NCI-H2171 treated with DMSO at 0.1 percent for 48 hours (cell line): ENCODE measurements at places on chromosomes 7 and 10.

- DNase-seq: no peak
These were observed 130.6 kb downstream of the EBF3 start for GRCh38 chr10:129833468-129833950.

DNA sequence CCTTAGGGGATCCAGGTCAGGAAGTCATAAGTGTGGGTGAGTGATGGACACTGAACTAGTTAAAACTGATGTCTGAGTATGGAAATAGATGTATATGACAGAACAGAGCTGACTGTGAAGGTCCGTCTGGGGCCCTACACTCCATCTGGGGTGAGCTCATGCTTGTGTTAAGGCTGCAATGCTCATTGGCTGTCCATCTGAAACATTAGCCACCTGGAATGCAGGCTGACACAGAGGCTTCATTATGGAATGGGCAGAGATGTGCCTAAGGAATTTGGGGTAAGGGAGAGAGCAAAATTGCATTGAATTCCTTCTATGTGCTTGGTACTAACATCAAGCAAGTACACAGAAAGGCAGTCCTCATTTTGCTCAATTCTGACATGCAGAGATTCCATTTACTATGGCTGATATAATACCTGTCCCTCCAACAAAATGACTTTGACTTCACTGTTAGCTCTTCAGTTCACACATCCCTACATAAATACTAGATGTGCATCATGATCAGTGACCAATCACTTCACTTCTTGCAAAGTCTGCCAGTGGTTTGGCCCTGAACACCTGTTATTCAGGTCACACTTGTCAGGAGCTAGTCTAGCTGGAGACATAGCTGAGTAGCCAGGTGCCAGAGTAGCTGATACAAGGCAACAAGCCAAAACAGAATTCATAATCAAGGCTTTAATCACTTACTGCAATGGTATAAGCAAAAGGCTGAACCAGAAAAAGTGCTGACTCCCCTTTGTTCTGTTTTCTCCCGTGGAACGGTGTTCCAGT lies 128.9 kb upstream of the VWC2 start:
- no peak for DNase-seq

GRCh38 chr7:139674341-139674740 lies 103.5 kb downstream of the HIPK2 start:
- no peak for DNase-seq

DNA sequence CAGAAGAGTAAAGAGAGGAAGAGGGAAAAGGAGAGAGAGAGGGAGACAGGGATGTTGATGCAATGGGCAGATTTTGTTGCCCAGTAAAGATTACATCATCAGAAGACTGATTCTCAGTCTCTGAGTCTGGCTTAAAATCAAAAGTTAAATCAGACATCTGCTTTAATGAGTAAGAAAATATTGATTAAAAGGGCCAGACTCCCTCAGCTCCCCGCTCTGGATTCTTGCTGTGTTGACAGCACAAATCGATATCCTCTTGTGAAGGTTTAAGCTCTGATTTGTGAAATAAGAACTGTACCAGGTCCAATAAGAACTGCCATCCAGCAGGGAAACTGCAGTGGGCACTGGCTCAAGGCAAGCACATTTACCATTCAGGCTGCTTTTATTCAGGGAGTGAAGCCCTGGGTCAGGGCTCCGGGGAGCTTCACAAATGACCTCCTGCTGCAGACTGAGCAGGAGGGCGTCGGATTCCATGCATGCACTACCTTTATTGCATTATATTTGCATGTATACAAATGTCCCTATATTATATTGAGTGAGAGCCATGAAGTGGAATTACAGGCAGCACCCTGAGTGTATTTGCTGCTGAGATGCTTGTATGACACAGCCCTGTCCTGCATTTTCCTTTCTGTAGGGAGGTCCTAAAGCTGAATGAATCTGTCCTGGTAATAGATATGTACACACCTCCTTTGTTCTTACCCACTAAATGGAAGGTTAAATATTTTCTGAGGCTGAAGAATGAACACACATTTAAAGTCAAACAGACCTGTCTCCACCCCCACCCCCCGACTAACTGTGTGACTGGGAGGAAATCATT lies 401.5 kb downstream of the REEP3 start:
- no peak for DNase-seq

DNA sequence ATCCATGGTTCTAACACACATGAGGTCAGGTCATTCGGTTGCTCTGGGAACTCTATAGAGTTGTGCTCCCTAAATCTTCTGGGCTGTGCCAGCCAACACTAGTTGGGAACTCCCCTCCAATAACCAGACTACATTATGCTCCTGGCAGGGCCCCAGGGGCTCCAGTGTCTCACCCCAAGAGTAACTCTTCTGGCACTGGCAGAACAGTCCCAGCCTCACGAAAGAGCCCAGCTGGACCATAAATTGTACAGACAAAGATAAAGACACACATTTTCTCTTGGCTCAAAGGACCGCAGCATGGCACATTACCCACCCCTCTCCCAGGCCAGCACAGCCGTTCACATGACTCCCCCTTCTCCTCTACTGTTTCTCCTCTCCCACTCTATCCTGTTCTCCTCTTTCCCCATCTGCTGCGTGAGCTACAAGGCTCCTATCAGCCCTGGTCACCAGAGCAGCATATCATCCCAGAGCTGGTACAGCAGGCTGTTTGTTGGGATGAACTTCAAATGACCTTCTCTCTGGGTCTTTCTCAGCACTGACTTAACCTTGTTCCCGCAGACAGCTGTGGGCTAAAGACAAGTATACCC lies 230.6 kb downstream of the PLXNA4 start:
- DNase-seq: no peak

DNA sequence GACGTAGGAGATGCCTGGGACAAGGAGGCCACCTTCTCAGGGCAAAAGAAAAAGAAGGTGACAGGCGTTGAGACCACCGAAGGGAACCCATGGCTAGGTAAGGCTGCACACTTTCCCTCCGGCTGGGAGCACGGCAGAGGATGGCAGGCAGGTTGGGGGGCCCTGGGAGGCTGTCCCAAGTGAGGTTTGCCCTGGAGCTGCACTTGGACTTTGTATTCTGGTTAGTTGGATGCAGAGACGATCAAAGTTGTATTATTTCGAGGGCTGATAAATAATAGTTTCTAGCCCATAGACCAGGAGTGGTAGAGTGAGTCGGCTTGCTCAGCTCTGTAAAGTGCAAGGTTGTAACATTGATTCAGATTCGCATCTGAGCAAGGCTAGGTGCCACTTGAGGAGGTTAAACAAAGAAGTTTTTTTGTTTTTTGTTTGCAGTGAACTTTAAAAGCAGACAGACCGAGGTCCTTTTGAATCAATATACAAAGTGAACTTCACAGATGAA lies 608 bp downstream of the ENTPD7 start:
- no peak for DNase-seq

DNA sequence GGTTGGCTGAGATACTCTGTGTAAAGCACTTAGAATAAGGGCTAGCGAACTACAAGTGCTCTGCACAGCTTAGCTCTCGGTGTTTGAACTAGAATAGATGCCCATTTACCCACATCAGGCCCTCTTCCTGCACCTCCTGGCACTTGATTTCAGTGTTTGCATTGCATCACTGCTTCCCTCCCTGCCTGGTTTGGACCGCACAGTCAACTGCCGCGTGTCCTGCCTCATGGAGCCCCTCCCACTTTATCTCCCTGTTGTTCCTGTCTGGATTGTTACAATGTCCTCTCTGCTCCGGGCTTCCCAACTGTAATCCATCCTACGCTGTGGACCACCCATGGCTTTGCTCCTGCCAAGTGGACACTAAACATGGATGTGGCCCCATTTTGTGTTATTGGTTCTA lies 2.3 kb downstream of the FAM107B start:
- no peak for DNase-seq

DNA sequence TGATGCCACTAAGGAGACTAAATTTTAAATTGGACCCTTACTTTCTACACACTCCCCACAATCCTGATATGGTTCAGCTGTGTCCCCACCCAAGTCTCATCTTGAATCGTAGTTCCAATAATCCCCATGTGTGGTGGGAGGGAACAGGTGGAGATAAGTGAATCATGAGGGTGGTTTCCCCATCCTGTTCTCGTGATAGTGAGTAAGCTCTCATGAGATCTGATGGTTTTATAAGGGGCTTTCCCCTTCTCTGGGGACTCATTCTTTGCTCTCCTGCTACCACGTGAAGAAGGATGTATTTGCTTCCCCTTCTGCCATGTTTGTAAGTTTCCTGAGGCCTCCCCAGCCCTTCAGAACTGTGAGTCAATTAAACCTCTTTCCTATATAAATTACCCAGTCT lies 18.4 kb upstream of the BET1 start:
- DNase-seq: no peak

- DNase-seq: no peak
These were observed 35.9 kb upstream of the AP5Z1 start for GRCh38 chr7:4739528-4739992.

- DNase-seq: peak; percentile 66
These were observed 38.8 kb downstream of the PSAP start for GRCh38 chr10:71812016-71812912.

GRCh38 chr7:92206672-92207071 lies 27.7 kb upstream of the LRRD1 start:
- DNase-seq: no peak

DNA sequence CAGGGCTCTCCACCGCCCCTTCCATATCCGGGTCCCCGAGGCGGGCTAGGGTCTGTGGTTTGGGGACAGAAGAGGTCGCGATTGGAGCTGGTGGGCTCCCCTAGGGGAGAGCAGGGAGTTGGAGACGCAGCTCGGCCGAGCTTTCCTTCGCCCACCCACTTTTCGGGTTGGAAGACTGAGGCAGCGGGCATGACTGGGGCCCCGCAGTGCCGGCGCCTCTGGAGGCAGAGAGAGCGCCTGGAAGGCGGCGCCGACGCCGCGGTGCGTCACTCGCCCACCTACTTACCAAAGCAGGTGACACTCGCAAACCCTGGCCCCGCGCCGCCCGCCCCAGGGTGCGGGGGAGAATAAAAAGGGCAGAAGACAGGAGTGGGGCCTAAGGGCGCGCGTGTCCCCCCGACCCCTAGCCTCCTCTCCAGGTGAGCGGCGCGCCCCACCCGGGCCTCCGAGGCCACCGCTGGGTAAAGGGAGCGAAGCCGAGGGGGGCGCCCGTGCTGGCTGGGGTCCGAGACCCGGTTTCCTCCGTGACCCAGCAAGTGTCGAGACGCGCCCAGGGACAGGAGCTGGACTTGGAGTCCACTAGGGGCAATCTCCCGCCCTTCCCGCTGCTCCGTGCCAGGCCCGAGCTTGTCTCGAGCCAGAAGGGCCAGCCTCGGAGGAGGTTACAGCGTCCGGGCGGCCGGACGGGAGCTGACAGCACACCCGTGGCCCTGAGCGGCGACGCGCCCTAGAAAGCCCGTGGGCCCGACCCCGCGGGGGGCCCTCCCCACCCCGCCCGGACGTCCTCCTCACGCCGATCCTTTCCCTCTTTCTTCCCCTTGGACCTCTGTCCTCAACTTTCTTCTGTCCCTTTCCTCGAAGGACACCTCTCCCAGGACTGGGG lies 34.4 kb upstream of the GRID1 start:
- DNase-seq: peak; percentile 41

GRCh38 chr10:125082881-125083575 lies 77.3 kb downstream of the CTBP2 start:
- DNase-seq: no peak

GRCh38 chr10:52668024-52668423 lies 104.6 kb downstream of the MBL2 start:
- no peak for DNase-seq

GRCh38 chr7:97006055-97006815 lies 882 bp downstream of the DLX6 start:
- peak; percentile 71 for DNase-seq

GRCh38 chr10:117214401-117214800 lies 17.1 kb downstream of the KCNK18 start:
- DNase-seq: no peak

DNA sequence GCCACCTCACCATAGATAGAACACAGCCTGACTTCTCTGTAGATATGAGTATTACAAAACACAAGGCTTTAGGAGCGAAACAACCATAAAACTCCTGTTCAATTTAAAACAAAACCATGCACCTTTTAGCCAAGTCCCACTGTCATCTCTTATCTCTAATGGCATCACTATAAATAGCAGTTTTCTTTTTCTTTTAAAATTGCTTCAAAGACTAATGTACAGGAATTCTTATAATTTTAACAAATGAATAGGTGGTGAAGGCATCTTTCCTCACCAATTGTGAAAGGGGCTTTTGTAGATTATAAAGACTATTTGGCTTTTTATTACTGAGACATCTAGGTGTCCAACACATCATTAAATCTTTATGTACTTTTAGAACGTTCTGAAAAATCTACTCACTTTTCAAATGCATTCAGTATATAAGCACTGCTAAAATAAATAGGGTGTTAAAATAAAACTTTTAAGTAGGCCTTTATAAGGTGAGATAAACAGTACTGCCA lies 205.7 kb upstream of the GRM3 start:
- DNase-seq: no peak

DNA sequence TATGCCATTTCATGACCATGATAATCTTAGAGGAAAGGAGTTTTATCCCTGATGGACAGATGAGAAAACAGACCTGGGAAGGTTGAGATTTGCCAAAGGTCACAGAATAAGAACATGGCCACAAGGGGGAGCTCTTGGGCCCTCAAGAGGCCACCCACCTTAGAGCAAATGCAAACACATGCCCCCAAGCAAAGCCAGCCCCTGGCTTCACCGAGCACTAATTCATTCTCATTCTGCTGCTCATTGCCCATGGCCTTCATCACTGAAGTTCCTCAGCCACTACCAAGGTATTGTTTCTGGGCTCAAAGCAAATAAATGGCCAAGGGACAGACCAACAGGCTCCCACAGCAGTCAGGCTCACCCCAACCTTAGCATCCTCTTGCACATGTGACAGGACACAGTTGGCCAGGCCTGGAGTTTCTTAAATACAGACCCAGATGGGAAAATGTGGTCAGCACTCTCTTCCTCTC lies 44.2 kb downstream of the PDLIM1 start:
- peak; percentile 34 for DNase-seq

DNA sequence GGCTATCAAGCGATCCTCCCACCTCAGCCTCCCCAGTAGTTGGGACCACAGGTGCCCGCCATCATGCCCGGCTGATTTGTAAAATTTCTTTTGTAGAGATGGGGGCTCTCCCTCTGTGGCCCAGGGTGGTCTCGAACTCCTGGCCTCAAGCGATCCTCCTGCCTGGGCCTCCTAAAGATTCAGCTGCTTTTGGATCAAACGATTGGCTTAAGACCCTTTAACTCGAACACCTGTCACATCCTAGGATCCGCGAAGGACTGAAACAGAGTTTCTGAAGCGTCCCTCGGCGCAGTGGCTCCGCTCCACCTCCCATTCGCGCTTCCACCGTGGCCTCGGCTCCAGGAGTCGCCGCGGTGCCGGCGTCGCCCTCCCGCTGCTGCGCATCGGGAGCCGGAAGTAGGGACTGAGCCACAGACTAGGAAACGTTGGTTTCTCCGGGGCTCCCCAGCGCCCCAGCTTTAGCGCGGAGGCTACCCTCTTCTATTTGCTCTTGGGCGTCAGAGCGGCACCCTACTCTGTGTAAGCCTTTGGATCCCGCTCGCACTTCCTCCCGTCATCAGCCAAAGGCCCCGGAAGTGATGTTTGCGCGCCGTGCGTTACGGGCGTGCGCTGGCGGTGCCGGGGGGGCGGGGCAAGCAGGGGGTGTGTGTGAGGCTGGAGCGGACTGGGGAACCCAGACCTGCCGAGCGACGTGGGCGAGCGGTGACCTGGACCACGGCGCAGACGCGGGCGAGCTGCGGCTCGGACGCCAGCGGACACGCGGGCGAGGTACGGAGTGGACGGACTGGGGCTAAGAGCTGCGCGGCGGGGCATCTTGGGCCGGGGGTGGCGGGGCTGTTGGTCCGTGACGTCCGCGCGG lies 53.0 kb downstream of the KCTD7 start:
- peak; percentile 87 for DNase-seq
